ENCODE measurements at places on chromosomes 4 and X. TPM values are rescaled to one million over a fixed set of nuclear protein-coding genes. Genes with fewer than 3 reads are reported as not detected.

The ZNF185 gene
- total RNA-seq: 19.6 TPM

- H3K4me3 ChIP-seq: no peak overlapping the region
- H3K36me3 ChIP-seq: no peaks in the 10 kb centered on the region
- no peaks in the 10 kb centered on the region for H3K4me1 ChIP-seq
- no peaks in the 10 kb centered on the region for H3K27me3 ChIP-seq
- no peak overlapping the region for H3K27ac ChIP-seq
Measured at GRCh38 chrX:136711147-136711546, 63.2 kb downstream of the CD40LG start.

DNA sequence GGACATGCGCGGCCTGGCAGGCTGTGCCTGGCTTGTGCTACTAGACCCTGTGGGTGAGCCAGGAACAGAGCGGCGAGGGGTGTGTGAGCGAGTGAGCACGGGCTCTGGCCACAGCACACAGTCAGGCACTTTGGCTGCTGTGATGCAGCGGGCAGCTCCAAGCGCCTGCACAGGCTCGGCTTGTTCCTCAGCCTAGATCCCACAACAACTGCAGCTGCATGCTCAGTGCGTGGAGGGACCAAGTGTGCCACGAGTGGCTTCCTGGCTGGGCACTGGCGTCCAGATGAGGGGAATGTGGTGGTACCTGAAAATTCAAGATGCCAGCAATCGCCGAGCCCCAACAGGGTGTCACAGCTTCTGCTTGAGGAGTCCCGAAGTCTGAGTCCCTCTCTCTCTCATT is 1056.6 kb downstream of the RAPGEF2 start:
- no peaks in the 10 kb centered on the region for H3K4me1 ChIP-seq
- DNase-seq: no peak
- no peak overlapping the region for H3K4me3 ChIP-seq
- H3K36me3 ChIP-seq: no peaks in the 10 kb centered on the region
- H3K27ac ChIP-seq: no peak overlapping the region

The PAGE2B gene
- total RNA-seq: not detected

- no peaks in the 10 kb centered on the region for H3K4me1 ChIP-seq
- no peak overlapping the region for H3K4me3 ChIP-seq
- H3K27ac ChIP-seq: no peak overlapping the region
- no peaks in the 10 kb centered on the region for H3K36me3 ChIP-seq
Measured at GRCh38 chr4:77225022-77225421, 68.0 kb downstream of the CCNG2 start.

- no peak overlapping the region for H3K4me3 ChIP-seq
- peaks cover 5% of the 10 kb centered on the region for H3K4me1 ChIP-seq
- no peaks in the 10 kb centered on the region for H3K27me3 ChIP-seq
- no peaks in the 10 kb centered on the region for H3K36me3 ChIP-seq
Measured at GRCh38 chr4:147118528-147118927, 172.9 kb upstream of the TTC29 start.

The USP51 gene
- total RNA-seq: 8.1 TPM

DNA sequence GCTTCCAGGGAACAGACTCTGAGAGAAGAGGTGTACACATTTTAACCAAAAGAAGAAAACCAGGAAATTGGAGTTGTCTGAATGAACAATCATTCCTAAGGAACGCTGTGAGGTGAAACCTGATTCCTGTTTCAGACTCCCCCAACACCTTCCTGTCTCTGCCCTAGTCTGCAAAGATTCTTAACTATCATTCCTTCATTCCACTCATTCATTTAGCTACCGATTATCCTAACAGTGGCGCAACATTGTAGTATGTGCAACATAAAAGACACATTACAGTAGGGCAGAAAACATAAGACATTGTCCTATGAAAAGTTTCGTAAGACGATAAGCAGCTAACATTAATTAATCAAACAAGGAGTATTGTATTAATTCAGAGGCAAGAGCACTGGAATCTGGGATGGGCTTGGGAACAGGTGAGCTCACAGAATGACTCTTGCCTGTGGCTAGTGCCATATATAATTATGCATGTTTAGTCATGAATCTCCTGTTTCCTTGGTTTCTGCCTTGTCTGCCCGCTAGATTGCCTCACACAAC is 23.8 kb upstream of the ADH7 start:
- H3K4me1 ChIP-seq: no peaks in the 10 kb centered on the region
- H3K4me3 ChIP-seq: no peak overlapping the region
- no peak overlapping the region for H3K27ac ChIP-seq
- no peak for DNase-seq
- H3K36me3 ChIP-seq: no peaks in the 10 kb centered on the region

DNA sequence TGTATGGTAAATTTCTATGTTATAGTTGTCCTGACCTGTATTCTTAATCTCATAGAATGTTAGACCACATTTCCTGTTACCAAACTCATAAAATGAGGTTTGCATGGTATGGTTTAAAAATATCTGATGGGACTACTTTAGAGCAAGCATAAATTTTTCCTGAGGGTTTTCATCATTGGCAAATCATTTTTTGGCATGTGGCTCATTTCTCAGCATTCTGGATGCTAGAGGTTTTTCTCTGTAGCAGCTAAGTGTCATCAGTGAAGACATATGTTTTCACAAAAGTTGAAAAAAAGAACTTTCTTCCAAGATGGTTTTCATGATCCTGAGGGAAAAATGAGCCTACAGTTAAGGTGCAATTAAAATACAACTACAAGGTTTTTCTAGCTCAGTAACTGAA is 503.5 kb upstream of the FAM47C start:
- no peaks in the 10 kb centered on the region for H3K36me3 ChIP-seq
- no peak overlapping the region for H3K4me3 ChIP-seq
- H3K4me1 ChIP-seq: no peaks in the 10 kb centered on the region
- H3K27ac ChIP-seq: no peak overlapping the region
- no peak for DNase-seq

The DCAF8L2 gene
- 0.43 TPM for total RNA-seq

The PF4V1 gene
- total RNA-seq: not detected

GRCh38 chr4:40888933-40889332 is 139.2 kb downstream of the NSUN7 start:
- no peak overlapping the region for H3K4me3 ChIP-seq
- no peaks in the 10 kb centered on the region for H3K27me3 ChIP-seq
- no peaks in the 10 kb centered on the region for H3K4me1 ChIP-seq
- no peak for DNase-seq

GRCh38 chr4:156536661-156537060 is 434.9 kb downstream of the PDGFC start:
- no peak overlapping the region for H3K27ac ChIP-seq
- H3K4me3 ChIP-seq: no peak overlapping the region
- H3K4me1 ChIP-seq: no peaks in the 10 kb centered on the region
- no peak for DNase-seq
- H3K36me3 ChIP-seq: no peaks in the 10 kb centered on the region

DNA sequence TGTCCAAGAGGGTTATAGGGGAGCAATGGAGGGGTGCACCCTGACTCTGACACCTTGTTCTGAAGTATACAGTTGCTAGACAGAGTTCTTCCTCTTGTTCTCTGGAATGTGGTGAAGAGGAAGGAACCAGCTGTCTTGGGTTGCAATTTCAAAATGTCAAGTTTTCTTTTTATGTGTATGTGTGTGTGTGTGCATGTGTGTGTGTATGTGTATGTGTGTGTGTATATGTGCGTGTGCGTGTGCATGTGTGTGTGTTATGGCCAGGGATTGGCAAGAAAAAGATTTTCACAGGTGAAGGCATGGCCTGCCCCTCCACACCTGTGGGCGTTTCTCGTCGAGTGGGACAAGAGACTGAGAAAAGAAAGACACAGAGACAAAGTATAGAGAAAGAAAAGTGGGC is 81.6 kb upstream of the ADGRA3 start:
- no peaks in the 10 kb centered on the region for H3K4me1 ChIP-seq
- no peak overlapping the region for H3K4me3 ChIP-seq
- H3K36me3 ChIP-seq: no peaks in the 10 kb centered on the region
- no peak for DNase-seq
- H3K27me3 ChIP-seq: no peaks in the 10 kb centered on the region

Measured in ovary (tissue), 10 donors.